ENCODE measurements at places on chromosomes 12 and 14. TPM values are rescaled to one million over a fixed set of nuclear protein-coding genes. Genes with fewer than 3 reads are reported as not detected.

DNA sequence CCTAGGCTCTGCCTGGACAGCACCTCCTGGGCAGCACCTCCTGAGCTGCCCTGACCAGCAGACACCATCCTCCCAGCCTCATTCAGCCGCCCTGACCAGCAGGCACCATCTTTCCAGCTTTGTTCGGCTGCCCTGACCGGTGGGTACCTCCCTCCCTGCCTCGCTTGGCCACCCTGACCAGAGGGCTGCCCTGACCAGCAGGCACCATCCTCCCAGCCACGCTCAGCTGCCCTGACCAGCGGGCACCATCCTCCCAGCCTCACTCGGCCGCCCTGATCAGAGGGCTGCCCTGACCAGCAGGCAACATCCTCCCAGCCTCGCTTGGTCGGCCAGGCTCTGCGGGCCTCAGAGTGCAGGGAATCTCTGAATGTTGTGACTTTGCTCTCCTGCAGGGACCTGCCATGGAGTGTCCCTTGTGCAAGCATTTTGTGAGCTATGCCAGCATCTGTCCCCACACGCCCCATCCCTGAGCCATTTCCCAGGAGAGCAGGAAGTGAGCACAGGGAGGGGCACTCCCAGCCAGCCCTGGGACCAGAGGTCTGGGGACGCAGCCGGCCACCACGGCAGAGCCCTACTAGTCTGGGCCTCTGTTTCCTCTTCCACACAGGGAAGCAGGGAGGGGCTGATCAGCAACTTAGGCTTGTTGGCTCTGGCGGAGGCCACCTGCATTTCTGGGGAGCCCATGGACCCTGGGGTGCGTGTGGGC is 265.5 kb downstream of the SEC23A start:
- H3K4me1 ChIP-seq, result peaks cover 9% of the 10 kb centered on the region
- H3K27me3 ChIP-seq, result peaks cover 3% of the 10 kb centered on the region
- DNase-seq, result no peak

GRCh38 chr12:49801141-49802063 is 26.8 kb downstream of the NCKAP5L start:
- no peaks in the 10 kb centered on the region for H3K4me1 ChIP-seq
- no peak for DNase-seq
- H3K27ac ChIP-seq, result no peak overlapping the region
- H3K4me3 ChIP-seq, result no peak overlapping the region
- H3K27me3 ChIP-seq, result no peaks in the 10 kb centered on the region

Gene TAS2R7
- total RNA-seq, result 0.40 TPM

Gene TCL1A
- not detected for total RNA-seq

DNA sequence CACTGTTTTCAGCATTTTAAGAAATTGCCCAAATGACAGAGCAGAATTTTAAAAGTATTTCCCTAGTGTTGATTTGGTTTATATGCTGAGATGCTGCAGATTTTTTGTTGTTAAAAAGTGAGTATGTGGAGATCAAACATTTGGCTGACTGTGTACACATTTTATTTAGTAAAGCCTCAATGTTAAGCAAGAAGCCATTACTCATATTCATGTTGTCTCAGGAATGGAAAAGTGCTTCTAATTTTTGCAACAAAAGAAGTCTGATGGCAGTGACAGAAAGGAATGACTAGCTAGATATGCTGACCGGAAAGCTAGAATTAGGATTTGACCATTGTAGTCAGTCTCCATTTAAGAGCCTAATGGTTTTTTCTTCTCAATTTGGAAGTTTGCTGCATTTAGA is 22.5 kb downstream of the SLC38A6 start:
- no peaks in the 10 kb centered on the region for H3K4me1 ChIP-seq
- no peak overlapping the region for H3K4me3 ChIP-seq
- peaks cover 3% of the 10 kb centered on the region for H3K36me3 ChIP-seq
- no peak for DNase-seq

Gene PTHLH
- total RNA-seq, result 6.5 TPM

Gene FGF6
- total RNA-seq, result not detected

- no peak overlapping the region for H3K27ac ChIP-seq
- H3K27me3 ChIP-seq, result peaks cover 2% of the 10 kb centered on the region
- no peaks in the 10 kb centered on the region for H3K36me3 ChIP-seq
- no peak overlapping the region for H3K4me3 ChIP-seq
Measured at GRCh38 chr14:36981832-36982529, 190.4 kb downstream of the SLC25A21 start.

DNA sequence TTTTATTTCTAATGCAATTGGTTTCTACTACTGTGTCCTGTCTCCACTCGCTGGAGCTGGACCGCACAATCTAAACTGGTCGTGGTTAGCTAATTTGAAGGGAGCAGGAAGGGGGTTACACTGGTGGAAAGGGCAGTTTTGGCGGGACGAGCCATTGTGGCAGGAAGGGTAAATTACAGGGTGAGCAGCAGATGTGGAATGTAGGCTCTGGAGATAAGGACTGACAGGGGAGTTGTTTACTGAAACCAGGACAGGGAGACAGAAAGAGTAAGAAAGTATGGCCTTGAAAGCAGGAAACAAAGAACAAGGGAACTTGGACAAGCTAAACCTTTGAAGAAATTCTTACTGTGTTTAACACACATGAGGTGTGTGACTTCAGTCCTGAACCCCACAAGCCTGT is 147.8 kb downstream of the ATXN7L3B start:
- no peak for DNase-seq
- no peak overlapping the region for H3K4me3 ChIP-seq
- H3K4me1 ChIP-seq, result no peaks in the 10 kb centered on the region
- H3K36me3 ChIP-seq, result no peaks in the 10 kb centered on the region
- H3K27me3 ChIP-seq, result no peaks in the 10 kb centered on the region

- no peaks in the 10 kb centered on the region for H3K27me3 ChIP-seq
- H3K27ac ChIP-seq, result peak overlapping the region; percentile 47
- no peaks in the 10 kb centered on the region for H3K36me3 ChIP-seq
- H3K4me1 ChIP-seq, result peaks cover 29% of the 10 kb centered on the region
Measured at GRCh38 chr12:115233891-115234543, 550.0 kb upstream of the TBX3 start.

- peak overlapping the region; percentile 84 for H3K4me3 ChIP-seq
- no peak for DNase-seq
- peak overlapping the region; percentile 54 for H3K27ac ChIP-seq
- H3K27me3 ChIP-seq, result no peaks in the 10 kb centered on the region
- peaks cover 36% of the 10 kb centered on the region for H3K4me1 ChIP-seq
Measured at GRCh38 chr12:45217846-45218245, 2.0 kb downstream of the ANO6 start.

Gene MAP3K9
- total RNA-seq, result 9.2 TPM

Gene RHEBL1
- total RNA-seq, result 0.43 TPM

Gene SLC5A8
- not detected for total RNA-seq

GRCh38 chr14:86796221-86797074 is 1196.5 kb downstream of the GALC start:
- H3K27ac ChIP-seq, result peak overlapping the region; percentile 74
- DNase-seq, result no peak
- no peak overlapping the region for H3K4me3 ChIP-seq

Gene KRT78
- total RNA-seq, result not detected

DNA sequence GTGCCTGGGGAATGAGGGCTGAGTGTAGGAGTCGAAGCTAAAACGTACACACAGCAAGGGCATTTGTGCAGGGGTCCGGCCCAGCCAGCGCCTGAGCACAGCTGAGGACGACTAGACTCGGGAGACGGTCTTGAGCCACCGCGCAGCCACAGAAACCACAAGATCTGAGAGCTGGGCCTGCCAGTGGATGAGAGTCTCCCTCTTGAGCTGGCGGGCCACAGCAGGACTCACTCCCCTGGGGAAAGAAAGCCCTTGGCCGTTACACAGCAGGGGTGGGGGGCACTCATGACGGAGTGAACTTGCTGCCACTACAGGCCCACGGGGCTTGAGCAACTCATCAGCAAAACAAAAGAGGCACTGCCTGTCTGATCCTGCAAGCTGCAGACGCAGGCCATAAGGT is 23.0 kb downstream of the STX2 start:
- H3K27ac ChIP-seq, result peak overlapping the region; percentile 16
- no peak overlapping the region for H3K4me3 ChIP-seq
- peaks cover 5% of the 10 kb centered on the region for H3K36me3 ChIP-seq
- H3K4me1 ChIP-seq, result peaks cover 26% of the 10 kb centered on the region
- no peaks in the 10 kb centered on the region for H3K27me3 ChIP-seq
- DNase-seq, result no peak

Gene KLHDC1
- 6.6 TPM for total RNA-seq

DNA sequence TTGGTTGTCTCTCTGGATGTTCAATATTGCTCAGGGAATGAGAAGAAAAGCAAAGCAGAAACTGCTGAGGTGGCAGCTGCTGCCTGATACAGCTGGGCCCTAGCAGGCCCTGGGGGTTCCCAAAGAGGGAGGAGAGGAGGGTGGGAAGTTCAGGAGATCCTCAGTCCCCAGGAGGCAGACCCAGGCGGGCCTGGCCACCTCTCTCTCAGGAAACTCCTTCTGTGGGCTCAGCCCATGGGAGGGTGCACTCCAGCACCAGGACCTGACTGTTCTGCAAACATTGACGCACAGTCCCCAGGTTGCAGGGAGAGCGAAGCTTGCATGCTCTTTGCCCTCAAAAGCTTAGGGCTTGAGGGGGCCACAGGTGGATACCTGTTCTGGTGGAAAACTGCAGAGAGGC is 29.6 kb downstream of the IRF2BPL start:
- H3K4me3 ChIP-seq, result no peak overlapping the region
- no peaks in the 10 kb centered on the region for H3K27me3 ChIP-seq
- peak overlapping the region; percentile 72 for H3K27ac ChIP-seq

DNA sequence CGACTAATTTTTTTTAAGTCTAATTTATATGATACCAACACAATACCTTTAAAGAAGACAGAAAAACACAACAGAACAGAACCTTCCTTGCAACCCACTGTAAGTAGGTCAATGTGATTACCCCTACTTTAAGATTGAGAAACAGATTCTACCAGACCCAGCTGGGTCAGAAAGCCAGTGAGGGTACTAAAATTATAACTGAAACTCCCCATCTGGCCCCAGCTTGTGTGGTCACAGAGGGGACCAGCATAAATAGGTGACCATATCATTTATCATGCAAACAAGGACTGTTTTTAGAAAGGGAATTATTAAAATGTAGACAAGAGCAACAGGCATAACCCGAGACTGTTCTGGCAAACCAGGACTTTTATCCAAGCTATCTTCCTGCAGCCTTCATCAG is 30.1 kb upstream of the FRMD6 start:
- no peak for DNase-seq
- H3K4me3 ChIP-seq, result no peak overlapping the region
- peaks cover 36% of the 10 kb centered on the region for H3K4me1 ChIP-seq
- no peaks in the 10 kb centered on the region for H3K27me3 ChIP-seq

- no peak overlapping the region for H3K27ac ChIP-seq
- DNase-seq, result no peak
- H3K4me3 ChIP-seq, result no peak overlapping the region
Measured at GRCh38 chr14:71056168-71056567, 148.9 kb downstream of the PCNX1 start.

- no peak overlapping the region for H3K27ac ChIP-seq
- DNase-seq, result no peak
- no peak overlapping the region for H3K4me3 ChIP-seq
- peaks cover 7% of the 10 kb centered on the region for H3K4me1 ChIP-seq
Measured at GRCh38 chr12:27003421-27004381, 10.5 kb downstream of the TM7SF3 start.

Gene RPL10L
- total RNA-seq, result not detected

Gene CARMIL3
- 1.6 TPM for total RNA-seq

- no peak overlapping the region for H3K4me3 ChIP-seq
- H3K36me3 ChIP-seq, result no peaks in the 10 kb centered on the region
Measured at GRCh38 chr14:68737086-68737485, 55.8 kb downstream of the ZFP36L1 start.

Gene KSR2
- 0.69 TPM for total RNA-seq

- H3K27me3 ChIP-seq, result no peaks in the 10 kb centered on the region
- H3K27ac ChIP-seq, result peak overlapping the region; percentile 98
- peaks cover 73% of the 10 kb centered on the region for H3K4me1 ChIP-seq
- no peak for DNase-seq
Measured at GRCh38 chr14:95228240-95228639, 70.9 kb upstream of the DICER1 start.

GRCh38 chr12:51160814-51161459 is 12.0 kb downstream of the TFCP2 start:
- H3K36me3 ChIP-seq, result peaks cover 20% of the 10 kb centered on the region
- DNase-seq, result no peak
- H3K4me1 ChIP-seq, result no peaks in the 10 kb centered on the region
- H3K27ac ChIP-seq, result no peak overlapping the region
- H3K4me3 ChIP-seq, result no peak overlapping the region
- no peaks in the 10 kb centered on the region for H3K27me3 ChIP-seq

DNA sequence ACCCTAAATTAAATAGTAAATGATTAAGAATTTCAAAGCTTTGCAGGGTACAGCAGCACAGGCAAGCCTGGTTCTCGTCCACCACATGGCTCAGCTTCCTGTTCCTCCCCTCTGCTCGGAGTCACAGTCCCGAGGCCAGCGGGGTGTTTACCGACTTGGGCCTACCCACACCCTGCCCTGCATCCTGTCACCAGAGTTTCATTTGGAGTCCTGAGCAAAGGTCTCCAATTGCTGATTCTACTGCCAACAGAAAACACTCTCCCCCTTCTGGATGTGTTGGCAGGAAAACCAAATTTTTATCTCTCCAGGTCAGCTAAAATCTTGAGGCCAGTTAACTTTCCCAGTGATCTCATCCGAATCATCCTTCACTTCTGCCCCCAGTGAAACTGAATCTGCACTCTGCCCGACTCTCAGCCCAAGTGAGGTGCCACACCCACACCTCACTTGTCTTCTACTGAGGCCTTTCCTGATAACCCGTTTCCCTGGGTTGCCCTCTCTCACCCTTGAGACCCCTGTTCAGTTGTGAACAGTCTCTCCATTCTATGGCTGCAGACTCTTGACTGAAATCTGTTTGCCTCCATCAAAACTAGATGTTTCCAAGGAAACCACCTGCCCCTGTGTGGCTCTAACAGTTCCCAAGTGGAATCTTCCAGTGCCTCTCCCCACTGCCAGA is 71.2 kb downstream of the VCPKMT start:
- no peaks in the 10 kb centered on the region for H3K27me3 ChIP-seq
- H3K4me1 ChIP-seq, result peaks cover 9% of the 10 kb centered on the region
- H3K36me3 ChIP-seq, result no peaks in the 10 kb centered on the region
- DNase-seq, result no peak
- no peak overlapping the region for H3K4me3 ChIP-seq

DNA sequence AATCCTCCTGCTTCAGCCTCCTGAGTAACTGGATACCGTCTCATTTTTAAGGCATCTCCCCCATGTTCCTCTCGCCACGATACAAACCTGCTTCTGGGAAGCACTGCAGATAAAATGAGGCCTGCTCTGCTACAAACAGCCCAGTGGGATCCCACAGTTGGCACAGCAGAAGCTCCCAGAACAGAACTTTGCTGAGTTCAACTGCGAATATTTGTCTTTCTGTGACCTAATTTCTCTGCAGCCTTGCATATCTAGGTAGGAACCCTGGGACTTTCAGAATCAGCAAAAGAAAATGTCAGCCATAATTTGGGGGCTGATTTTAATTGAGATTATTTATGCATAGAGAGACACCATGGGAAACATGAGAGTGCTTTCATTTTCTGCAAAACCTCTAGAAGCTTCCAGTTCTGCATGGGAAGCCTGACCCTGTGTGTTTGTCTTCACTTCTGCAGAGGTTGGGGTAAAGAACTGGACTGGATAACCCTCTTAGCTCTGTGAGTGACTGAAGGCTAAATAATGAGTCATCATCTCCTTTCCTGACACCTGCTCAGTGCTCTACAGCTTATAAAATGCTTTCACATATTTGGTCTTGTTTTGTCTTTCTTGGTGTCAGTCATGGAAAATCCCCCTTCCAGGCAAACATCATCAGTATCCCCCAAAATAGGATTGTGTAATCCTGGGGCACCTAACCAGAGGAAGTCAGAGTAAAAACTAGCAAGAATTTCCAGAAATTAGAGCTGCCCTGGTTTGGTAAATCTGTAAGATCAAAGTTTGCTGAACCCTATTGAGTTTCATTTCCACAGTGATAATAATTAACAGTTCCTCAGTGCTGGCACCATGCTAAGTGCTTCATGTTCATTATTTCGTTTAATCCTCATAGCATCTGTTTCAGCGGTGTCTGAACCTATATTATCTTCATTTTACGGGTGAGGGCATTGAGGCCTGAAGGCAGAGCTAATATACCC is 185.8 kb downstream of the SLC15A4 start:
- no peaks in the 10 kb centered on the region for H3K4me1 ChIP-seq
- no peak overlapping the region for H3K27ac ChIP-seq
